Stimulated activated CD4-positive, alpha-beta T cell treated with anti-CD3 and anti-CD28 coated beads, Interleukin-4, amount 100 ng/mL, for 48 hours (primary cell): ENCODE measurements at places on chromosomes 6 and 20.

DNA sequence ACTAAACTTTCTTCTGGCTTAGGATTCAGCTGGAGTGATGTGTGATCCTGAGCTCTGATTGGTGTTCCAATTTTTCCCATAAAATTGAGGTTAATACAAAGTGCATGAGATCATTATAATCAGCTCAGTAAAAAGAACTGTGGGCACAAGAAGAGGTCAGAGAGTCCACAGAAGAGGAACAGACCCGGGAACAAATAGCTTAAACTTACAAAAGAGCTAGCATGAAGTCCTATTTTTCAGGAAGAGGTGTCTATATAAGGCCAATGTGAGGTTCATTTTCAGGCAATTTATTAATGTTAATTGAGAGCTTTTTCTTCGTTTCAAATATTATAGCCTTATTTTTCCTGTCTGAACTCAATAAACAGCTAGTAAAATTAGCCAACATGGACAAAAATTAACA is 26.9 kb upstream of the STX11 start:
- no peak for DNase-seq

DNA sequence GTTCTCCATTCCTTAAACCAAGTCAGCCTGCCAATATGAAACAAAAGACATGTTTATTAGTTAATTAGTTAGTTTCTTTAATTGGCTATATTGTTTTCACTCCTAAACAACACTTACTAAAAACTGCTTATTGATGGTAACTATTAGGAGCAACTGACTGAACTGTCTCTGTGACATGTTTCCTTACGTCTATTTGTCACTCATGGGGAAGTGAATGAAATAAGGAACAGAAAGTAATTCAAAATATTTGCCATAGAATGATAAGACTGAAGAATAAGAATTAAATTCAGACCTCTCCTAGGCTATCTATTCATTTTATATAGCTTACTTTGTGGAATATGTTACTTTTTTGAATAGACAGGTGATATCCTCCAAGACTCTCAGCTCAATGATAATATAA is 217.2 kb downstream of the LAMA2 start:
- DNase-seq = no peak

DNA sequence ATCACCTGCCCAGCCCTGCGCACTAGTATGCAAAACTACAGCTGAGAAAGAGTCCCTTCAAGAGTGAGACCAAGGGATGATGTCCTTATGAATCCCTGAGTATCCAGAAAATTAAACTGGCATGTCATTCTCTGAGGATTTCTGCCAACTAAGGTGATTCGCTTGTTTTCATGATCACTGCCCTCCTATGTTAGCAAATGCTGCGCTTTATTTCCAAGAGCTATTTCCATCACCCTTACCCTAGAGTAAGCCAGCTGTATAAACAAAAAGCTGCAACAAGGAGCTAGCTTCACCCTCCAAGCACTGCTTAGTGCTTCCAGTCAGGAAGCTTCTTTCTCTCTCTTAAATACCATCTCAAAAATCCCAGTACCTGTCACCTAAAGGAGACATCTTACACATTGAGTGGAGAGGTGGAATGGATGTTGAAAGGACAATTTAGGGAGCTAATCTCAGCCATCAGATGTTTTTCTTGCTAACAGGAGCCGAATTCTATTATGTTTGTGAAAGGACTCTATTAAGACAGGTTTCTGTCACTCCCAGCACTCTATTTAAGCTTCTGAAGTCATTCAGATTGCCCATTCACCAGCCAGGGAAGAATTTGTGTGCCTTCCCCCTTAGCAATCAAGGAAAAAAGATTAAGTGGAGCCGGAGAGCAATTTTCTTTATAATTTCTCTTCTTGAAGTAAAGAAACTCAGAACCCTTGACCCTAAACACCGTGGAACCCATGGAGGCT is 322.2 kb downstream of the NRN1 start:
- DNase-seq = no peak

- no peak for DNase-seq
These were observed 210.1 kb upstream of the HDDC2 start for GRCh38 chr6:125511809-125512396.

DNA sequence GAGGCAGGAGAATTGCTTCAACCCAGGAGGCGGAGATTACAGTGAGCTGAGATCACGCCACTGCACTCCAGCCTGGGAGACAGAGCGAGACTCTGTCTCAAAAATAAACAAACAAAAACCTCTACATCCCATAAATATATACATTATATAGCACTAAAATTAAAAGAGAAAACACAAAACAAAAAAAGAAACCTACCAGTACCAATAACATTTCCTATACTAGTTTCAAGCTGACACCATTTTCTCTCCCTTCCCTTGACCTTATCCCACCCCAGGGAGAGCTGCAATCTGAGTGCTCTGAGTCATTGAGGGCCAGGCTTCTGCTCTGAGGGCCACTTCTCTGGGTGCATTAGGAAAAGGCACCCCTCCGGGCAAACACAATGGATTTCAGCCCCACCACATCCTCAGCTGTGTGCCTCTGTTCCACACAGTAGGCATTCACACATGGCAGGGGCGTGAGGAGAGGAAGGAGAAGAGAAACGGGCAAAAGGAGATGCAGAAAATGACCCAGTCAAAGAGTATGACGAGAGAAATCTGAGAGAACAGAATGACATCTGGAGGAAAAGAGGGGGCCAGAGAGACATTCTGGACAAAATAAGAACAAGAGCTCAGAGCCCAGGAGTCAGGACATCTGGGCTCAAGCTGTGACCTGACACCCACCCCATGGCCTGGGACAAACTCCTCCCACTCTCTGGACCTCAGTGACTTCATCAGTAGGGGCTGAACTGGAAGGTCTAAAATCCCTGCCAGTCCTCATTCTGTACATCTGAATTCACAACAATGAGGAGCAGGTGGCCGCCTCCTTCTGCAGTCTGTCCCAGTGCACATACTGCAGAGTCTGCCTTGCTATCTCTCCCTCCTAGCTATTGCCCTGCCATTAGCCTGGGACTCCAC is 18.2 kb downstream of the TRIM26 start:
- no peak for DNase-seq

- no peak for DNase-seq
These were observed 11.1 kb upstream of the NTSR1 start for GRCh38 chr20:62697468-62697912.

DNA sequence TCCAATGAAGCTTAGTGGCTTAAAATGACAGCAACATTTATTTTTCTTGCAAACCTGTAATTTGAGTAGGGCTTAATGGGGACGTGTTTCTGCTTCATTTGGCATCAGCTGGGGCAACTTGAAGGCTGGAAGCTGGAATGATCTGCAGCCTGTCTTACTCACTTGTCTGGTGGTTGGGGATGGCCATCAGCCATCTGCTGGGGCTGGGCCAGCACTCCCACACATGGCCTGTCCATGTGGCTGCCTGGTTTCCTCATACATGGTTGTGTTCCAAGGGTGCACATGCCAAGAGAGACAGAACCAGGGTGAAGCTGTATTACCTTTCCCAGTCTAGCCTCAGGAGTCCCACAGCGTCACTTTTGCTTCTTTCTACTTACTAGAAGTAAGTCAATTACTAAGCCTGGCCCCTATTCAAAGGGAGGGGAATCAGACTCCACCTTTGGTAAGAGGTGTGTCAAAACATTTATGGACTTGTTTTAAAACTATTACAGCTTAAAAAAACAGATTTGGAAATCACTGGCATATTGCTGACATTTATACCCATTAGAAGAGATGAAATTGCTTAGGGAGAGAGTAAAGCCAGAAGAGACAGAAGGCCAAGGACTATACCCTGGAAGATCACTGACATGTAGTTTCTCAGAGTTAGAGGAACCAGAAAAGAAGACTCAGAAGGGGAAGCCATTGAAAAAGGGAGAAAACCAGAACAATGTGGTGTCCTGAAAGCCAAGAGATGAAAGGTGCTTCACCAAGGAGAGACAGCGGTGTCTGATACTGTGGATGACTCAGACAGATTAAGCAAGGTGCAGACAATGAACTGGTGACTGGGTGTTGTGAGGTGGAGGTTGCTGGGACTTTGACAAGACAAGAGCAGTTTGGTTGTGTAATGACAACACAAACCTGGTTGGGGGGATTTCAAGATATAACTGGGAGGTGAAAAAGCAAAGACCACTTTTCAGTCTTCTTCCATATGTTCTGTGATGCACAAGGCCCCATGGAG is 345.2 kb downstream of the GJA1 start:
- DNase-seq = no peak

DNA sequence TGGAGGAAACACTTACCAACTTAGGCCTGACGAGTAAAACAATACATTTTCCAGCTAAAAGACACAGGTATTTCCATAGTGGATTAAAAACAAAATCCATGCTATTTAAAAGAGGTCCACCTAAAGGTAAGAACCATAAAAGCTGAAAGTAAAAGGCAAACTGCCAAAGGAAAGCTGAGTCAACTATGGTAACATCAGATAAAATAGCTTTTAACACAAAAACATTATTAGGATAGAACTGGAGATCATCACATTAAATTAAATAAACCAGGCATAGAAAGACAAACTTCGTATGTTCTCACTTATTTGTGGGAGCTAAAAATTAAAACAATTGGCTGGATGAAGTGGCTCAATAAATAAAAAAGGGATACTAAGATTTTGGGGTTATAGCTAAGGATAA is 166.8 kb upstream of the SLC22A16 start:
- no peak for DNase-seq

GRCh38 chr6:162345051-162345511 is 382.5 kb downstream of the PRKN start:
- DNase-seq = no peak
